ENCODE measurements at places on chromosomes 7 and 10.

GRCh38 chr10:78305311-78305710, 271.6 kb downstream of the RPS24 start:
- DNase-seq = no peak

DNA sequence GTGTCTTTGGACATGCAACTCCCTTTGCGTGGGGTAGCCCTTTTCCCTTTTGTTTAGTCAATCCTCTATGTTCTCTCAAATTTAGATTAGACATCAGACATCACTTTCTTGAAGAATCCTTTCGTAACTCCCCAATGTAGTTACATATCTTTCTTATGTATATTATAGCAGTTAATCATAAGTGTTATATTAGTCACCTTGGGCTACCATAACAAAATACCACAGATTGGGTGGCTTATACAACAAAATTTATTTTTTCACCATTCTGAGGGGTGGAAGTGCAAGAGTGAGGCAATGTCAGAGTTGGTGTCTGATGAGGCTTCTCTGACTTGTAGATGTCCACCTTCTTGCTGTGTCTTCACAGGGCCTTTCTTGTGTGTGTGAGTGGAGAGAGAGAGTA, 105.7 kb downstream of the PHTF2 start:
- no peak for DNase-seq

- DNase-seq = no peak
These were observed 951 bp downstream of the AS3MT start for GRCh38 chr10:102870221-102870620.

GRCh38 chr7:2032876-2033407, 199.8 kb downstream of the MAD1L1 start:
- DNase-seq = no peak

GRCh38 chr10:15860692-15861201, 440 bp upstream of the MINDY3 start:
- DNase-seq = no peak

- no peak for DNase-seq
These were observed 36.0 kb downstream of the NRAP start for GRCh38 chr10:113627836-113628235.

DNA sequence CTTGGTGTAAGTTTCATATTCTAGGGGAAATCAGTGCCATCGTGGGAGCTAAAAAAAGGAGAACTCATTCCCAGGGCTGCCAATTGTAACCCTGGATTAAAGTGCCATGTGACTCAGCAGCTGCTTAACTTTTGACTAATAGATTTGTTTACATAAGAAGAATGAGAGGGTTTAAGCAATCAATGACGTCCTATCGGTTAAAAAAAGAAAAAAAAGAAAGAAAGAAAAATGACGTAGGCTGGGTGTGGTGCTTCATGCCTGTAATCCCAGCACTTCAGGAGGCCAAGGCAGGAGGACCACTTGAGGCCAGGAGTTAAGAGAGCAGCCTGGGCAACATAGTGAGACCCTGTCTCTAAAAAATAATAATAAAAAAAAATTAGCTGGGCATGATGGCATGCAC, 116.2 kb upstream of the AFAP1L2 start:
- no peak for DNase-seq

DNA sequence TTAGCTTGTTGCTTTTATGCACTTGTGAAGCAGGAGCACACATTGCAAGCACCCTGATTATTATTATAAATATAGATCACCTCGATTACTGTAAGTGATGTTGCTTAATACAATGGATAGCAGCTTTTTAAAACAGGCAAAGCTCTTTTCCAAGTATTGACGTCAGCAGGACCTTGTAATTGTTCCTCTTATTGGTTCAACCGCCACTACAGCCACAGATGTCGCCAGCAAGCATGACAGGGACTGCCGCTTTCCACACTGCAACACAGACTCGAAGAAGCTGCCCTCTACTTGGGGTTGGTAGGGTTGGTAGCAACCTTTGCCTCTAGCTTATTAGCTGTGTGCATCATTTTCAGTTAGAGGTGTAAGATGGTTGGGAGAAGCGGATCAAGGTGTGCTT, 167.6 kb downstream of the ZNF365 start:
- DNase-seq = no peak

DNA sequence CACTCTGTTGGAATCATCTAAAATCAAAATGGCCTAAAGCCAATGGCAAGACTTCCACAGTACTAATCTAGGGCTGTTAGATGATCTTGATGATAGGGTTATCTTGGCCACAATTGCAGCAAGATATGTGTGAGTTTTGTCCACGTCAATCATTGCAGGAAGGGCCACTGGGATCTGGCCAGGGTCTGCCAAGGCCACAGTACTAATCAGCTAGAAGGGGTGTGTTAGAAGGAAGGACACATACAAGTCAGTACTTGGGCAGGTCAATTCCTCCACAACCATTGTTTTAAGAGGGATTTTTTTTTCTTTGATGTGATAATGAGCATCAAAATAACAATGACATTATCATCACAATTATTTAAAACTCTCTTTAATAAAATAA, 1.6 kb downstream of the LMOD2 start:
- DNase-seq = no peak

DNA sequence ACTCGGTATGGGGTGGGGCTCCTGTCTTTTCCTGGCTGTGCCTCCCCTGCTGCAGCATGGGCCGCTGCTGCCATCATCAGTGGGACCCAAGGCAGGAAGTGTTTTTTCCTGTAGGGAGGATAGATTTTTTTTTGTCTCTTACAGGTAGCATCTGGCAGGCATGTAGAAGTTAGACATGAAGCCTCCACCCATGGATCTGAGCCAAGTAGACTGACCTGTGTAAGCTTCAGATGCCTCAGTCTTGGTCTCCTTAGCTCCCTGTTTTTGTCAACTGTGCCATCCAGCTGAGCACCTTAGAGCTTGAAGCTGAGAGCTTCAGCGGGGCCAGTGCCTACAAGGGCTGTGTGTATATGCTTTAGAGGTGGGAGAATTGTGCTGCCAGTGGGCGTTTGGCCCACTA, 93.5 kb downstream of the AUTS2 start:
- DNase-seq = no peak

DNA sequence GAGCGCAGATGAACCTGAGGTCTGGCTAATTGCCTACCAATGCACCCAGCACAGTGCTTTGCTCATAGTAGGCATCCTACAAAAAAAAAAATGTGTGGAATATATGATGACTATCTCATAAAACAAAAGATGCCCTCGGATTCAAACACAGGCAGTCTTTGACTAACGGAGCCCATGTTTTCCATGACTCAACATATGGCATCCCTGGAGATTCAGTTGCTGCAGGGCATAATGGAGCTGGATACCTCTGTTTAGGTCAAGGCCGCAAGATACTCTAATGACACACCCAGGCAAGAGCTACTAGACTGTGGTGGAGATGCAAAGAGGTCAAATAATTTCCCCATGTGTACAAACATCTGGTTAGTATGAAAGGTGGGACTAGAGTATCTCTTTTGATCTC, 16.3 kb downstream of the CUBN start:
- DNase-seq = no peak

DNA sequence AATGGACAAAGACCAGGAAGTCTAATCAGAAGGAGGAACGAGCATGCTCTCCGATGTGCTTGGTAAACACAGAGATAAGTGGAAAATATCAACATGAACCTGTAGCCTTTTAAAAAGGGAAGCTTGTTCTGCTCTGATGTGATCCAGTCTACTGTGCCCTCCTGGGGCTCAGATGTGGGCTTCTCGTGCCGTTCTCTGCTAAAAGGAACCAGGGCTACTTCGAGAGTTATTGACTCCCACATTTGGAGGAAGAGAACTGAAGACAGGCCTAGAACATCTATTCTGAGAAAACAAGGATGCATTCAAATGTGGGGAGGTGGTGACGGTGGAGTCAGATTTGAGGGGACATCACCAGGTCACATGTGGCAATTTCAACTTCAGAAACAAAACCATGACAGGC, 325.4 kb downstream of the GLRX3 start:
- no peak for DNase-seq

GRCh38 chr10:108901781-108902618, 1021.3 kb downstream of the XPNPEP1 start:
- no peak for DNase-seq

DNA sequence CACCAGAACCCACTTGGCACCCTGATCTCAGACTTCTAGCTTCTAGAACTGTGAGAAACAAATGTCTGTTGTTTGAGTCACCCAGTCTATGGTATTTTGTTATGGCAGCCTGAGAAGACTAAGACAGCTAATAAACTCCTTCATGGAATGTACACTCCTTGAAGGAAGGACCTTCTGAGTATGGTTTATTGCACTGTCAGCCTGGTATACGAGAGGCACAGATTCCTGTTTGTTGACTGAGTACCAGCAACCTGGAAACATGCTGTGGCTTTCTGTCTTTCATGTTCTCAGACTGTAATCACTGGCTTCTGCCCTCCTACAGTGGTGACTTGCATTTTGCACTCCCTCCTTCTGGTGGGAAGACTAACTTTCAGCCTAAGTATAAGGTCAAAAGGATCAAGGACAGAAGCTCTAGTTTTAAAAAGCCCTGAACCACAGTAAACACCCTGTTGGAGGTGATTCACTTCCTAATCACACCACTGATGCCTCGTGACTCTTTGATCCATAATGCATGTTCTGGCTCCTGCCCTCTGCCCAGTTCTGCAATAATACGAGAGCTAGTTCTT, 319.0 kb upstream of the NPSR1 start:
- DNase-seq = no peak

- DNase-seq = no peak
These were observed 116.8 kb downstream of the AUTS2 start for GRCh38 chr7:69714886-69715576.

DNA sequence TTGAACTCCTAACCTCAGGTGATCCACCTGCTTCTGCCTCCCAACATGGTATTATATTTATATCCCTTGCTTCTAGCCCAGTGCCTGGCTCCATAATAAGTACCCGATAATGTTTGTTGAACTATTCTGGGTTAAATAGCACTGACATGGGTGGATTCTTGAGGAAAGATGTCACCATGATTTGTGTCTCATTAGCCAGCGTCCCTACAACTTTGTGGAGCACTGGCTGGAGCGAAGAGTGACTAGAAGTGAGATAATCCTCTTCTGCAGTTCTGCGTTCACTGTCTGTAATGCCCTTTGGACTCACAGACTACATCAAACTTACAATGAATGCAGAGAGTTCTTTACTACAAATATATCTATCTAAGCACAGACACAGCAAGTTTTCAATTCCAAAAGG, 16.9 kb upstream of the AKR1E2 start:
- no peak for DNase-seq

GRCh38 chr10:133391761-133392518, 2.0 kb upstream of the MTG1 start:
- no peak for DNase-seq

GRCh38 chr10:8312079-8312478, 257.6 kb downstream of the GATA3 start:
- DNase-seq = no peak

DNA sequence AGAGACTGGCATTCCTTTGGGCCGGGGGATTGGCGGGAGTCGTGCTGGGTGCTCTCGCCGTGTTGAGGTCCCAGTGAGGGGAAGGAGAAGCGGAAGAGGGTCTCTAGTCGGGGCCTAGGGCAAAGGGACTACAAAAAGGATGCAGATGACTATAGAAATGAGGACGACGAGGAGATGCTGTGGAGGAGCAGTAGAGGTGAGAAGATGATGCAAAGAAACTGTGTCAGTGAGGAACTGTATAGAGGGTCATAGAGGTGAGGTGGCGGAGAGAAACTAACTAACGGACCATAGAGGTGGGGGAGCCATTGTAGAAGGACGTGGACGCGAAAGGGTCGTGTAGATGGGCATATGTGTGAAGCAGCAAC, 324 bp downstream of the TWNK start:
- DNase-seq = no peak

- DNase-seq = no peak
These were observed 6.8 kb upstream of the ASB15 start for GRCh38 chr7:123594813-123595241.

DNA sequence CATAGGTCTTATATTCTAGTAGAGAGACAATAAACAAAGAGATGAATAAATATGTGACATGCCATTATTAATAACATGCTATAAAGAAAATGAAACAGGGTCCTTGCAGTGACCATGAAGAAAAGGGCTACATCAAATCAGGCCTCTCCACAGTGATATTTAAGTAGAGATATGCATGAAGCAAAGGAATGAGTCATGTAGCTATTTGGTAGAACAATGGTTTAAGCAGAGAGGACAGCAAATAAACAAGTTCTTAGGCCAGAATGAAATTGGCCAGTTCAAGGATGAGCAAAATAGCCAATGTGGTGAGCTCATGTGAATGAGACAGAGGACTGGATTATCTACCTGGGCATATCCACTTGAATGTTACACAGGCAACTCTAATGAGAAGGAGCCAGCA, 172.2 kb upstream of the FERD3L start:
- DNase-seq = no peak

- DNase-seq = no peak
These were observed 246.7 kb downstream of the GFRA1 start for GRCh38 chr10:116026315-116026714.

GRCh38 chr7:1078985-1079384, 8.9 kb upstream of the GPER1 start:
- no peak for DNase-seq

- DNase-seq = no peak
These were observed 17.6 kb upstream of the AOAH start for GRCh38 chr7:36741866-36742265.

GRCh38 chr10:110548002-110548401, 19.5 kb upstream of the SMC3 start:
- no peak for DNase-seq

GRCh38 chr7:74405899-74406512, 47.7 kb upstream of the GTF2IRD1 start:
- no peak for DNase-seq

DNA sequence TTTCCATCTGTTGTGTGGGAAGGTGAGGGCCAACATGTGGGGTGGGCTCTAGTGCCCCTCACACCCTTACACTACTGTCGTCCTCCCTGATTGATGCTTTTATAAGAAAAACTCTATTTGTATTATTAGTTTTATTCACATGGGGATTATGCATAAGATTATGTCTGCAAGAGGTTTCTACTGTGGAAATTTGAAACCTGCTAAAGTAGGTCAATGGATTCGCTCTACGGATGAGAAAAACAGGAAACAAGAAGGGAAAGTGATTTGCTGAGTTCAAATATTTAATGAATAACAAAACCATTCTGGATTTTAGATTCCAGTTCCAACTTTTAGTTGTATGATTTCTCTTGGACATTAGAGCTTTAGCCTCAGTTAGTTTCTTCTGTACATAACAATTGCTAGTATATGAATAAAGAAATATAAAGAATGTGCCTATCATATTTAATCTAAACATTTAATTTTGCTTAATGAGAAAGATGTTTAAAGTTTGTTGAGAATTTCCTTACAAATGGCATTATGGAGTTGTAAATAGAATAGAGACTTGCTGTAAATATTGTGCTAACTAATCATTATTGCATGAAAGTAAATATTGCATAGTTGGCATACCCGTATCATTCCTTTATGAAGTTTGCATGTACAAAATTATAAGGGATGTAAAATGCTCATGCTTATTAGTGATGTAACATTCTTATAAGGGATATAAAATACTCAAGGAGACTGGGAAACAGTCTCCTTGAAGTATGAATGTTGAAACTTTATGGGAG, 193.8 kb downstream of the THSD7A start:
- no peak for DNase-seq

- no peak for DNase-seq
These were observed 61.1 kb downstream of the RNF133 start for GRCh38 chr7:122637784-122638183.

GRCh38 chr10:69463886-69464285, 12.6 kb downstream of the TSPAN15 start:
- DNase-seq = no peak

All from GOT3 (cell line).